ENCODE measurements at places on chromosomes 2 and 18. TPM values are rescaled to one million over a fixed set of nuclear protein-coding genes. Genes with fewer than 3 reads are reported as not detected.

DNAJC5G gene
- total RNA-seq: not detected

SERPINB13 gene
- total RNA-seq: not detected

PAX8 gene
- total RNA-seq: 0.13 TPM

CD207 gene
- total RNA-seq: not detected

ACKR3 gene
- total RNA-seq: 6.0 TPM

TLX2 gene
- 0.06 TPM for total RNA-seq

LBH gene
- total RNA-seq: 31.3 TPM

IL36B gene
- total RNA-seq: not detected

TRABD2A gene
- 0.66 TPM for total RNA-seq

LAPTM4A gene
- total RNA-seq: 154 TPM

CHST9 gene
- not detected for total RNA-seq

C2orf72 gene
- 0.25 TPM for total RNA-seq

ASB18 gene
- not detected for total RNA-seq

HOXD13 gene
- not detected for total RNA-seq

DLX2 gene
- total RNA-seq: 0.13 TPM

OSR1 gene
- total RNA-seq: 120 TPM

MYO5B gene
- total RNA-seq: 0.06 TPM

IL36G gene
- total RNA-seq: not detected

CHRND gene
- total RNA-seq: not detected

HAAO gene
- total RNA-seq: 0.53 TPM

TMEM37 gene
- 0.13 TPM for total RNA-seq

DCDC2C gene
- total RNA-seq: not detected

CBLN2 gene
- total RNA-seq: not detected

LYPD1 gene
- 21.7 TPM for total RNA-seq

UBXN2A gene
- total RNA-seq: 11.4 TPM

IGFBP5 gene
- total RNA-seq: 270 TPM

PCARE gene
- total RNA-seq: not detected

LOXHD1 gene
- not detected for total RNA-seq

PPP3R1 gene
- total RNA-seq: 24.1 TPM

NXPH2 gene
- not detected for total RNA-seq

FAP gene
- 91.9 TPM for total RNA-seq

ATP6V1B1 gene
- total RNA-seq: 1.3 TPM
